GM19239 (cell line): ENCODE measurements at places on chromosomes 7 and 10.

- DNase-seq: no peak
Observed at GRCh38 chr7:77799078-77799964, 748 bp downstream of the PHTF2 start.

DNA sequence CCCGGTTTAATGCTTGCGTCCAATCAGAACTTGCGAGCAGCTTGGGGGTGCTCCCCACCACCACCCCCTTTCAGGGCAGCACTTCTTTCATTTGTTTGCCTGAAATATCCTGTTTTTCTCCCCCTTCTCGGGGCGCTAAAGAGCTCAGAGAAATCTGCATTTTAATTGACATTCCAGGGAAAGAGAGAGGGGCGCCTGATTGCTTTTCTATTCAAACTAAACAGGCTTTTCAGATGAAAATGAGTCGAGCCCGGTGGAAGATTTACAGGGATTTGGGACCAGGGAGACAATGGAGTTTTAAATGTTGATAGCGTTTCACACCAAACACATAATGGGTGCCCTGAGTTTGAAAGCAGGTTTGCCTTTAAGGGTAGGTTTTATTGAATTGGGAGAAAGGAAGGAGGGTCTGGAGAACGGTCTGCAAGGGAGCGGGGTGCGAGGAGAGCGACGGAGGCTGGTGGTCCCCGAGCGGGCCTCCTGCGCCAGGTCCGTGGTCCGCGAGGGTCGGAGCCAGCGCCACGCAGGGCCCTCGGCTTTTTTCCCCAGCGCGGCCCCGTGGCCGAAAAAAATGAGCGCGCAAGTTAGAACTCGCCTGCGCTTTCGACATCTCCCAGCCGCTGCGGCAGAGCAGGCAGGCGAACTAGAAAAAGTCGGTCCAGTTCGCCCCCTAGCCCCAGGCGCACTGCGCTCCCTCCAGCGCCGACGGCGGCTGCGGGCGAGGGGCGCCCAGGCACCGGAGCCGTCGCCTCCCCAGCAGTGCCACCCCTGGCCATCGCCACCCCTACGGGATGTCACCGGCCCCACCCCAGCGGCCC, 1.3 kb downstream of the FGFR2 start:
- DNase-seq: no peak

GRCh38 chr10:101293007-101293723, 60.8 kb upstream of the BTRC start:
- DNase-seq: no peak

- no peak for DNase-seq
Observed at GRCh38 chr10:28922127-28922526, 244.8 kb downstream of the BAMBI start.

- DNase-seq: no peak
Observed at GRCh38 chr7:43289826-43290225, 177.4 kb downstream of the HECW1 start.

DNA sequence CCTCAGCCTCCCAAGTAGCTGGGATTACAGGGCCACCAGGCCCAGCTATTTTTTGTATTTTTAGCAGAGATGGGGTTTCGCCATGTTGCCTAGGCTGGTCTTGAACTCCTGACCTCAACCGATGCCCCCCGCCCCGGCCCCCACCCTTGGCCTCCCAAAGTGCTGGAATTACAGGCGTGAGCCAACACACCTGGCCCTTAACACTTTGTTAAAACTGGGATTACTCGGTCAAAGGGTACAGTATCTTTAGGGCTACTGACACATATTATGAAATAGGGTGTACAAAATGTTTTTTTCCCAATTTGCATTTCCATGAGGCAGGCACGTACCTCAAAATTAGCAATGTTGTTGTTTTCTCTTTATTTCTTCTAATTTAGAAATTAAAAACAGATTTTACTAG, 11.5 kb downstream of the NUDT5 start:
- no peak for DNase-seq

GRCh38 chr10:80187465-80188409, 17.6 kb downstream of the ANXA11 start:
- DNase-seq: peak; percentile 60

GRCh38 chr10:92126100-92126650, 164.7 kb downstream of the CPEB3 start:
- DNase-seq: no peak

- no peak for DNase-seq
Observed at GRCh38 chr10:22761569-22762220, 47.3 kb upstream of the PIP4K2A start.

- no peak for DNase-seq
Observed at GRCh38 chr10:69087590-69088470, at the start of gene SRGN. Gene SRGN (plus strand): TSS chr10:69088103. CDS start chr10:69088158, 55 bp downstream.

- DNase-seq: no peak
Observed at GRCh38 chr7:1364906-1365570, 94.2 kb downstream of the MICALL2 start.

DNA sequence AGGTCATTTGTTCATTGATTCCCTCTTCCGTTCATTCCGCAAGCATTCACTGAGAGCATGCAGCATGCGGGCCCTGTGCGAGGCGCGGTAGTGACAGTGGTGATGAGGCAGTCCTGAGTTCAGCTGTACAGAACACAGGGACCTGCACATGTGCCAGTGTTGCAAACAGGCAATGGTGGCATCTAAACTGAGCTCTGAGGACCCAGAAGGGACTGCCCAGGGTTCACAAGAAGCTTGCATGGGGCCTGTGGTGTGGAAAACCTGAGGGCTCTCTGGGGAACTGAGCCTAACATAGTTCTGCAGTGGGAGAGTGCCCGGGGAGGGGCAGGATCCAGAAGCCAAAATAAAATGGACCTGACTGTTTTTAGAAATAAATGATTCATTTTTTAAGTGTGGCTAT, 13.2 kb downstream of the ZNF488 start:
- no peak for DNase-seq

- no peak for DNase-seq
Observed at GRCh38 chr7:17774248-17774647, 166.0 kb downstream of the SNX13 start.

DNA sequence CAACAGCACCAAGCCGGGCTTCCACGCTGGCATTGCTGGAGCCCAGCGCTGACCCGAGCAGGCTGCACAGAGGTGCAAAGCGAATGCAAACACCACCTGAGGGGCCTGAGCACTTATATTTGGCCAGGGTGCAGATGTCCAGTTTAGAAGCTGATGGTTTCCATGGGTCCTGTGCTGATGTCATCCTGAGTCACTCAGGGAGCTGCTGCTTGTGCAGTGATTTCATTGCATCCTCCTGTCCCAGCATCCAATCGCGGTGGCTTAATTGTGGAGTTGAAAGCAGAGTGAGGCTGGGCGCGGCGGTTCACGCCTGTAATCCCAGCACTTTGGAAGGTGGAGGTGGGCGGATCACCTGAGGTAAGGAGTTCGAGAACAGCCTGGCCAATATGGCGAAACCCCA, 410.2 kb upstream of the KLF6 start:
- no peak for DNase-seq

DNA sequence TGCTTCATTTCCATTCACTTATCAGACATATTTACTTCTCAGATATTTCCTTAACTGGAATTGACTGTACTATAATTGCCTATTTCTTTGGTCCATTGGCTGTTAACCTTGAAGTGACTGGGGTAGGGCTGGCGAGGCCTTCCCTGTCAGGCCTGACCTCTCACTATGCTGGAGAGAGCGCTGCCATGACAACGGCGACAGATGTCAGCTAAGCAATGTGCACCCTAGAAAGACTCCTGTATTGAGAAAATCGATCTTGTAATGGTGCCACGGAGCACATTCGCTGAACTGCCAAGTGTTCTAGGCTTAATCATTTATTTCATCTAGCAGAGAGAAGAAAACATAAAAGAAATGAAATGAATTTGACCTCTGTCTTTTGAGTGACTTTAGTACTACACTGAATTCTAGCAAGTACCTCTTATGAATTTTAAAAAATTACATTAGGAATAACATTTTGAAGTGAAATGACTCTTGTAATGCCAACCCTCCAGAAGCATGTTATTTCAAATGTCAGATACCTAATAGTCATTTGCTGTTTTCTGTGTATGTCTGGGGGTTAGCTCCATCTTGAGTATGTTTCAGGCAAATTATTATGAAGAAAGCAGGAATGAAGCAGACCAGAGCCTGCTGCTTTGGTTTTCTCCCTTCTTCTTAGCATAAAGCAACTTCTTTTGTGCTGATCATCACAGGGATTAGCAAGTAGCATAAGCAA, 148.0 kb downstream of the SNX10 start:
- no peak for DNase-seq

DNA sequence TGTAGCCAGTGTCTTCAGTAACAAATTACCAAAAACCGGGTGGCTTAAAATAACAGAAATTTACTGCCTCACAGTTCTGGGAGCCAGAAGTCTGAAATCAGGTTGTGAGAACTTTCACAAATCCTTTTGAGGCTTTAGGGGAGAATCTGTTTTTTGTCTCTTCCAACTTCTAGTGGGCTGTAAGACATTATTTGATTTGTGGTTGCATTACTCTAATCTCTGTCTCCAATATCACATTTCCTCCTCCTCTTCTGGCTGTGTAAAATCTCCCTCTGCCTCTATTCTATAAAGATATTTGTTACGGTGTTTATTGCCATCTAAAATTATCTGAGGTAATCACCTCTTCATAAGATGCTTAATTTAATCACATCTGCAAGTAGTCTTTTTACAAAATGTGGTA, 1039.6 kb upstream of the LRRN3 start:
- no peak for DNase-seq

DNA sequence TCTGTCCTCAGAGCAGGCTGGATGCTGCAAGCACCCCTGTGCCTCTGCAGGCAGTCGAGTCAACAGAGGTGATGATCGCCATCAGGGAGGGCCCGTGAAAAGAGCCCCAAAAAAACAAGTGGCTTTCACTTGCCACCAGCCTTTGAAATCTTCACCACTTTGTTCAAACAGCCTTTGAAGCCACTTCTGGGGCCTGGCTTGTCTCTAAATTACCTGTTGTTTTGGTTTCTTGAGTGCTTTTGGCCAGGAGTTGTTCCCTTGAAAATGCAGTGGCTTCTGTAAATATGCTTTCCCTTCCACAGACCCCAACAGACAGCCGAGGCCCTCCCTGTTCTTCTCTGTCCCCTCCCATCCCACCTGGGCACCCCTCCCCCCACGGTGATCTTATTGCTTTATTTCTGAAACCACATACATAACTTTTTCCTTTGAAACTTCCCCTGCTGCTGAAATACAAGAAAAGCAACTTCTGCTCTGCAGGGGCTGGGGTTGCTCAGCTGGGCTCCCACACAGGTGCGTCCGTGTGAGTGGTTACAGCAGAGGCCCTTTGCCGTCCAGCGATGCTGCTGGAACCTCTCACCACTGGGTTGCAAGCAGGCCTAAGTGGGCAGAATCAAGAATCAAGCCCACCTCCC, 283.8 kb upstream of the SHH start:
- DNase-seq: no peak

GRCh38 chr10:30562787-30563186, 66.8 kb downstream of the LYZL2 start:
- no peak for DNase-seq

DNA sequence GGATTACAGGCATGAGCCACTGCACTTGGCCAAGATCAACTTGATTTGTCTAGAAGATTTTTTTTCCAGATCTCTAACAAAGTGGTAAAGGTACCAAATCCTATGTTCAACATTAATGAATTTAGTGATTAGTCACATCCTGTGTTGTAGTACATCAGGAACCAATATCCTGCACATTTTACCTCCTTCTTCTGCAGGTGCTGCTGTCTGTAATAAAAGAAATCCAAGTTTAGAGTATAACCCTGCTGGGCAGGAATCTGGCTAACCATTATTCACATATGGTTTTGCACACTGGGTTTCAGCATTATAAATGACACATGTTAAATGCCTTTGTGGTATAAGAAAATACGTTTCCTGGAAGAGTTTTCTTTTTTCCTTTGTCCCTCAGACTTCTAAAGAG, 10.8 kb downstream of the PARD3 start:
- no peak for DNase-seq

GRCh38 chr7:45686441-45687184, 112.4 kb downstream of the ADCY1 start:
- no peak for DNase-seq

GRCh38 chr7:46179061-46179610, 258.1 kb upstream of the IGFBP3 start:
- DNase-seq: no peak

DNA sequence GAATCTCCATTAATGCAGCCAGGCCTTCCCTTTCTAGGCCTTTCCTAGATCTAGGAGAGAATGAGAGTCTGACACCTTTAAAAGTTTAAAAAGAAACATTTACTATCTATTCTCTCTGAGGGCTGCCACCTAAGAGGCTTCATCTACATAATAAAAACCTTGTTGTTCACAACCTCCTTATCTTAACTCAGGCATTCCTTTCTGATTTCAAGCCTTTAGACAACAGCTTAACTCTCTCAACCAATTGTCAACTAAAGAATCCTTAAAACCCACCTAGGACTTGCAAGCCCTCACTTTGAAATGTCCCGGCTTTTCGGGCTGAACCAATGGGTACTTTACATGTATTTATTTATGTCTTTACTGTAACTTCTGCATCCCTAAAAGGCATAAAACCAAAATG, 64.3 kb upstream of the RET start:
- DNase-seq: no peak

GRCh38 chr10:56605051-56605450, 244.0 kb upstream of the ZWINT start:
- DNase-seq: no peak

- no peak for DNase-seq
Observed at GRCh38 chr10:72252972-72253371, 20.8 kb upstream of the DDIT4 start.
